Pancreas (tissue), 10 donors: ENCODE measurements at places on chromosomes 16 and 17. TPM values are rescaled to one million over a fixed set of nuclear protein-coding genes. Genes with fewer than 3 reads are reported as not detected.

Gene NPB
- polyA plus RNA-seq: 0.45 TPM

Gene KRTAP3-1
- not detected for polyA plus RNA-seq

Gene CDH13
- polyA plus RNA-seq: 0.12 TPM

DNA sequence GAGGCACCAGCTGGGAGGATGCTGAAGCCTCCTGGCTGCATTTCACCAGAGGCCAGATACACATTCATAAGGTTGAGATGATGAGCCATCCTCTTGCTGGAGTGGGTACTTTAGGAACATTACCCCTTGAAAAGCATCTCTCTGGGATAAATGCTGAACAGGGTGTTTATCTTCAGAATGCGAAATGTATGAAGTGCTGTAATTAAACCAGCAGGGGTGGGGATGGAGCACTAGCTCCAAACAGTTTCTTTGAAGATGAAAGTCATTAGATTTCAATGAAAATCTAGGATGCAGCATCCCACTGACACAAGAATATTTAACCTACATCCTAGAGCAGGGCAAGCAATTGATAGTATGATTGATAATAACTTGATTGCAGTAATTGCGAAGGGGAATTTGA is 158.1 kb downstream of the CYLD start:
- DNase-seq: no peak

DNA sequence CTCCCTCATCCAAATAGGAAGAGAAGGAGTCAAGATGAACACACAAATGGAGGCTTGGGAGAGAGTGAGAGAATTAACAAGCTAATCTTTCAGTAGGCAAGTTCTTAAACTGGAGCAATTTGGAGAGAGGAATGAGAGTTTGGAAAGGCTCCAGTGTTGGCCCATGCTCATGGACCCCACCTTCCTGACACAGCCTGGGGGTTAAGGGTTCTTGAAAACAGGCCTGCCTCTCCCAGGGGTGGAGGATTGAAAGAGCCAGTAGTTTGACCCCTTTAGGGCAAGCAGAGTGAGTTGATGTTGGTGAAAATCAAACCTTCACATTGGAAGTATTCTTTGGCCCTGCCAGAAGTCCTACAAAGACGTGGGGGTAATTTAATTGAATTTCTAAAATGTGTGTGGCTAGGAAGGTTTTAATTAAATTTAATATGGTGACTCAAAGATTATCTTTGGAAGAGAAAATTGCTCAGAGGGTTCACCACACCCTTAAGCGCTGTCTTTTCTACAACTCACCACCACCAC is 5.8 kb downstream of the HOXB3 start:
- no peak for DNase-seq
